Activated naive CD4-positive, alpha-beta T cell treated with anti-CD3 and anti-CD28 coated beads, Interleukin-2, amount 50 U/mL, for 72 hours (primary cell): ENCODE measurements at places on chromosomes 6 and 20. TPM values are rescaled to one million over a fixed set of nuclear protein-coding genes. Genes with fewer than 3 reads are reported as not detected.

- DNase-seq, result no peak
Measured at GRCh38 chr6:156833755-156834154, 56.6 kb downstream of the ARID1B start.

GRCh38 chr6:32107406-32107805 lies 1.7 kb downstream of the TNXB start:
- DNase-seq, result no peak

DUSP22 gene
- 33.3 TPM for total RNA-seq

ADGRF4 gene
- total RNA-seq, result not detected

OOEP gene
- 0.48 TPM for total RNA-seq

RIPPLY2 gene
- not detected for total RNA-seq

PPIL6 gene
- not detected for total RNA-seq

TOMM6 gene
- 182 TPM for total RNA-seq

DNA sequence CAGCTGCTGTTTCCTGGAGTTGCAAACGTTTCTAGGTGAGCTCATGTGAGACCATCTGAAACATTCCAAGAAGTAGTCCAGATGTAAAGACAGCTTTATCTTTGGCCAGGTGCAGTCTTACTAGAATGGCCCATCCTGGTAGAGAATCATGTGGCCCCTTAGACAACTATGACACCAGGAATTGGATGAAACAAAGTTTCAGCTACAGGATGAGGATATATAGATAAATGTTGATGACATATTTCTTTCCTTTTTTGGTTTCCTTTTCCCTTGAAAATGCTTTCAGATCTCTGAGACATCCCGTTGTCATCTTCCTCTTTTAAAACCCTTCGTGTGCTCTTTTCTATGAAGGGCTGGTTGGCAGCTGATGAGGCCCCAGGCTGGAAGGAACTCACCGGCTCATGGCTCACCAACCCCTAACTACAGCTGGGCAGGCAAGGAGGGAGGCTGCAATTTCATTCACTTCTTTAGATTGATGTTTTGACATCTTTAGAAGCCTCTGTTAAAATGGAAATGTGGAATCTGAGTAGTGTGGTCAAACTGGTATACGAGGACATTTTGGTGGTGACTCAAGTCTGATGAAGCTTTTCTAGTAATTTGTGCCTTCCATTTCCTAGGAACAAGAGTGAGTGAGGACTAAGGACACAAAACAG lies 167.9 kb upstream of the TNFAIP3 start:
- no peak for DNase-seq

DNA sequence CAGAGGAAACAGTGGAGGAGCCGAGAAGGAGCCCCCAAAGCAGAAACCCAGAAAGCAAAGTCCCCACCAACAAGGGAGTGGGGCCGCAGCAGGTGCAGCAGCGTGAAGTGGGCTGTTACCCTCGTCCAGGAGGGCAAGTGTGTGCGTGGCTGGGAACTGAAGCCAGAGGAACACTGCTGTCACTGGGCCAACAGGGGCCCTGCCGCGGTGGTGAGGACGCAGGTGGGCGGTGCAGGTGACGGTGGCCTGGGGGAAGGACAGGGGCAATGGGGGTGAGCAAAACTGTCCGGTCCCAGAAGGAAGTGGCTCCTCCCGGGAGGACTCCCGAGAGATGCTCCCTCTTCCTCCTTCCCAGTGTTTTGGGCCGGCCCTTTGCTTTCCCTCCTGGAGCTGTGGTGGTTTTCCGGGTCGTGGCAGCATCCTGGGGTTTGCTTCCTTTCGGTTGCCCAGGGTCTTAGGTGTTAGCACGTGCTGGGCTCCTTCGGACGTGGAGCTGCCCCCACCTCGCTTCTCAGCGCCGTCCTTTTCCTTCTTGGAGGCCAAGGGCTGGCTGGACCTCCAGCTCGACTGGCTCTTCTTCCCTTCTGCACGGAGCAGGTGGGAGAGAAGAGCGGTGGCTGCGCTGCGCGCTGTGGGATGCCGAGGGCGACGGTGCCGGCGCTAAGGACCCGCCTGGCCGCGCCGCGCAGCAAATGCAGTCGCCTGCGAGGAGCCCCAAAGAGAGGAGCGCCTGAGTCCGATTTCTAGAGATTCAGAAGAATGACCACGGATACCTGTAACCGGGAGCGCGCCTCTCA lies 62.7 kb upstream of the SLC2A12 start:
- DNase-seq, result no peak

DNA sequence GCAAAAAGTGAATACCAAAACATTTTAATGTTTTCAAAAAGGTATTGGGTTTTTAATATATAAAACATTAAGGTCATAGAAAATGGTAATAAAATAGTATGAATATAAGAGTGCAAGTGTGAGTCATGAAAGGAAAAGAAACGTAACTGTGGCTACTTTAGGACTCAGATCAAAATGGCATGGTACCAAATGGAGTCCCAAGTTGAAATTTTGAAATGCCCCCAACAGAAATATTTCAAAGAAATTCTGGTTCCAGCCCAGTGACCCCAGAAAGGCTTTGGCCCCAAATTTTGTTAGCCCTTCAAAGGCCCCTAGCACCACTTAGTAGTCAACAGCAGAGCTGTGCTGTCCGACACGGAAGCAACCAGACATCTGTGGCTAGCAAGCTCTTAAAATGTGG lies 6.0 kb downstream of the COL12A1 start:
- DNase-seq, result no peak

C6orf163 gene
- 2.7 TPM for total RNA-seq

DNA sequence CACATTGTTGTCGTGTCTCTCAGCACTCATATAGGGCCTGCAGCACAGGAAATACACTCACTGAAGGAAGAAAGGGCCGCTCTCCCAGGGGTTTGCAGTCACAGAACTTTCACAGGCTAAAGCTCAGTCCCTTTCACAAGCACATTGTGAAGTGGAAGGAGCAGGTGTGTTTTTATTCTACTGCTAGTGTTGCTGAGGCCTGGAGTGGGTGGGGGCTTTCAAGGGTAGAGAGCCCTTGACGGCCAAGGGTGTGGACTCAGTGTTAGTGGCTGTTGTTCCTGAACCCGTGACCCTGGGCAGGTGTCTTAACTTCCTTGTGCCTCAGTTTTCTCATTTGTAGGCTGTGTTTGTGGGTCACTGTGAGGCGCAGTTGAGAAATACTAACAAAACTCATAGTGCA lies 66.2 kb upstream of the SLC22A1 start:
- no peak for DNase-seq

- peak; percentile 70 for DNase-seq
Measured at GRCh38 chr6:63598049-63599036, 26.1 kb downstream of the LOC128125822 start.

SUMO4 gene
- 11.2 TPM for total RNA-seq

KIF6 gene
- 0.16 TPM for total RNA-seq

GRCh38 chr20:63744574-63745423 lies 5.2 kb downstream of the SLC2A4RG start:
- no peak for DNase-seq

ACSS1 gene
- 5.5 TPM for total RNA-seq

SNAP25 gene
- 0.12 TPM for total RNA-seq

- no peak for DNase-seq
Measured at GRCh38 chr6:34045771-34046170, 100.1 kb downstream of the GRM4 start.

- no peak for DNase-seq
Measured at GRCh38 chr20:50813801-50814200, 18.9 kb downstream of the BCAS4 start.

GRCh38 chr6:33213989-33214335 lies 5.7 kb downstream of the RING1 start:
- no peak for DNase-seq

PPP1R3D gene
- total RNA-seq, result 4.9 TPM

DNA sequence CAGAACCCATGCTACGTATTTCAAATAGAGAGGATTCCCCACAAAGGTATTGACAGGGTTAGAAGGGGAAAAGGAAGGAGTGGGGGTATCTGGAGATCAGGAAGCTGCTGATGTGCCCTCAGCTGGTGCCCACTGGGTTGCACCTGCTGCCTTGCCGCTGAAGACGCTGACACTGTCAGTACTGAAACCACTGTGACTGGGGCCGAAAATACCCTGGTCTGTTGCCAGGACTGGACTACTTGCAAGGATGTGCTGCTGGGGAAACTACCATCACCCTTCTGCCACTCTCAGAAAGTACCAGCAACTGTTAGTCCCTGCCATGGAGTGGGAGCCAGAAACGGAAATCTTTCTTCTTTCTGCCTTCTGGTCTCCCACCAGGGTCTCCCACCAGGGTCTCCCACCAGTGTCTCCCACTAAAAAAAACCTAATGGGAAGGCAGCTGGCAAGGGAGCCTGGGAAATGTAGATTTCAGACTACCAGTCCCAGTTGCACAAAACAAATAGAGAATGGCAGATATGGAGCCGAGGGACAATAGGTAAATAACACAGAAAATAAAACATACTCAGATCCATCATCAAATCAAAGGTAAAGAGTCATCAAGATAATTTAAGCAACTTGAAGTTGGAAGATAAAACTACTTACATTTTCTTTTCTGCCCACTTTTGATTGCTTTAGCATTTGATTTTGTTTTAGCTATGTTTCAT lies 204.8 kb downstream of the TPBG start:
- no peak for DNase-seq

SAYSD1 gene
- total RNA-seq, result 20.8 TPM

DNA sequence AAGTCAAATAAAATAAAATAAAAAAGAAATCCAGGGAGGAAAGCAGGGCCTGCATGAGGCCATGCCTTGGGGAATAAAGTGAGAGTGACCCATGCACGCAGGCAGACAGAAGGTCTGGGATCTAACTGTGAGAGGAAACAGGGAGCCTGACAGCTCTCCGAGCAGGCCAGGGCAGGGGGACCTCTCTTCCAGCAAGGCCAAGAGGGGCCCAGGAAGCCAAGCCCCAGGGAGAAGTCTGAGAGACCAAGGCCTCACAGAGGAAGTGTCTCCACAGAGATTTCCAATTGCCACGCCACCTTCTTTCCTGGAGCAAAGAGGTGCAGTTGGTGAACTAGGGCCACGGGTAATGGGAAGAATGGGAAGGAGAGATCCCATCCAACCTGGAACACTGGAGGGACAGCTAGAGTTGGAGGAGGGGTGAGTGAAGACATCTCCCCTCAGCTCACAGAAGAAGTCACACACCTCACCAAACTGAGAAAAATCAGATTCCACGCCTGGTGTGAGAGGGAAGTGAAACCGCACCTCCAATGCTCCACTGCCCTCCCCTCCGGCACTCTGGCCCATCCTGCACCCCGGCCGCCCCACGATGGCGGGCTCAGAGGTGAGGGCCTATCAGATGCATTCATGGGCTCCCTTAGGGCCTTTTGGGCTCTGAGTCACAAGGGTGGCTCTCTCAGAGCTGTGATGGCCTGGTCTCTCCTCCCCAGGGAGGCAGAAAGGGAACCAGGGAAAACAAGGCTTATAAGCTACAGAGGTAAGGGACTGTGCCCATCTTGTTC lies 25.1 kb upstream of the TAF8 start:
- DNase-seq, result no peak

ME1 gene
- total RNA-seq, result not detected

DNA sequence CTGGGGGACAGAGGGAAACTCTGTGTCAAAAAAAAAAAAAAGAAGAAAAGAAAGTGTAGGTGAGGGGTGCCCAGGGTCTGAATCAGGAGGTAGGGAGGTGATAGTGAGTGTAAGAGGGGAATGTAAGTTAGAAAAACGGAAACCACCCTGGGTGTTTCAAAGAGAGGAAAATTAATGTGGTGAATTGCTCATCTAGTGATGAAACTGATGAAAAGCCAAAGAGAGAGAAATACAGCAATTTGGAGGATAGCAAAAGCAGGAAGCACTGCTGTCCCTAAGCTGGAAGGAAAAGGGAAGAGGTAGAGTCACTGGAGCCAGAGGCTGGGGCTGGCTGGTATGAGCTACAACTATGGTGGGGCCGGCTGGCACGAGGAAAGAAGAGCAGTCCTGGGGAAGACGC lies 85.0 kb upstream of the CEP85L start:
- DNase-seq, result no peak

DNA sequence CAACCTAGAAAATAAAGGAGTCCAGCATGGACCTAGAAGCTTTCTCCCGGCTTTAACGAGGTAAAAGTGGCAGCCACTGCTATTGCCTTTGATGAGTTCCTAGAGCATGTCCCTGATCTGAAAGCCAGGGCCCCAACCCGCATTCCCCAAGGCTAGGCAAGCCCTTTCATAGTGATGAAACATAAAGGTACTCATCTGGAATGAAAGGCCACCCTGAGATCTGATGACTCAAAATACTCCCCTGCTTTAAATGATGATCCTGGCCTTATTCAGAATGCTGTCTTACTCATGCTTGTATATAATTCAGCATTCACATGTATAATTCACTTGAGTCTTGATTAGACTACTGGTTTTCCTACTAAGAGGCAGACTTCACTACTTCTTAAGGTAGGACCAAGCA lies 21.3 kb downstream of the TTPAL start:
- DNase-seq, result peak; percentile 45

DNA sequence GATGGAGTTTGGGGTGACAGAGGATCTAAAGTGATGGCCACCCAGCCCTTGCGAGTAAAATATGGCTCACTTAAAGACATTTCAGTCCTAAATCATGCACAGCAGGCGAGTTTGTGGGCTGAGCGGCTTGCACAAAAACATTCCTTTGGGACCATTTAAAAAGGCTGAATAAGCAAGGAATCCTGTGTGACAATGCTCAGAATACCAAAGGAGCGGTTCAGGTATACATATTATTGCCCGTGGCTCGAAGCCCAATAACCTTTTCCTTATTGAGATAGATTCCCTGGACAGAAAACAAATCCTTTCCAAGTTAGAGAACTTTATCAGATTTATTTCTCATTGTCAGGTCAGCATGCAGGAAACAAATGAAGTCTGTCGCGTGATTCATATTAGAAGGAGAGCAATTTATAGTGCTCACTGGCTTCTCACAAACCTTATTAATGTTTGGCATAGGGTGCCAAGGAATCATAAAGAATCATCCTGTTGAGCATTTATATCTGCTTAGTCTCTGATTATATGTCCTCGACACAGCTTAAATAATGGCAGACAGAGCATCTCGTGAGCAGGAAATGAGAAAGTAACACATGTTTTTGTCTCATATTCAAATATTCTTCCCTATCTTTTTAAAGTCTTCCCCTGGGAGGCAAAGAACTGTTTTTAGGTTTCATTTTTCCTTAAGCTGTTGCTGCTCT lies 121.3 kb downstream of the TRMT11 start:
- no peak for DNase-seq

DNA sequence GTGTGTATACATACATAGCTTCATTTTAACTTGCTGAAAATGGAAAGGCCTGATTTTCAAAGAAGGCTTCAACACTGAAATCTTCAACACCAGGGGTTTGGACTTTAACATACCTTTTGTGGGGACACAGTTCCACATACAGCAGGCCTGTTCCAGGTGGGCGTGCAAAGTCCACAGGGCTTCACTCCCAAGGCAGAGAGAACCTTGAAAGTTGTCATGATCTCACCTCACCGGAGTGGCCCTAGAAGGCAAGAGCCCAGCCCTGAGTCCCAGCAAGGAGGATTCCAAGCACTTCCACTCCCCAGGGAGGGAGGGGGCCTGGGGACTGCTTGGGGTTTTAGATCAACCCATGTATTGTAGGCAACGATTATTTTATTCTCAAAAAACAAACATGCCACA lies 47.2 kb downstream of the TMEM242 start:
- DNase-seq, result no peak

KCNK16 gene
- not detected for total RNA-seq

- no peak for DNase-seq
Measured at GRCh38 chr20:63306673-63307537, 13.9 kb downstream of the COL20A1 start.
